Effector memory CD4-positive, alpha-beta T cell (primary cell): ENCODE measurements at places on chromosomes 12 and 14.

- no peaks in the 10 kb centered on the region for H3K27me3 ChIP-seq
- no peak for DNase-seq
- no peaks in the 10 kb centered on the region for H3K36me3 ChIP-seq
- no peak overlapping the region for H3K4me3 ChIP-seq
- no peak overlapping the region for H3K27ac ChIP-seq
These were observed 166.7 kb upstream of the E2F7 start for GRCh38 chr12:77232045-77232444.

DNA sequence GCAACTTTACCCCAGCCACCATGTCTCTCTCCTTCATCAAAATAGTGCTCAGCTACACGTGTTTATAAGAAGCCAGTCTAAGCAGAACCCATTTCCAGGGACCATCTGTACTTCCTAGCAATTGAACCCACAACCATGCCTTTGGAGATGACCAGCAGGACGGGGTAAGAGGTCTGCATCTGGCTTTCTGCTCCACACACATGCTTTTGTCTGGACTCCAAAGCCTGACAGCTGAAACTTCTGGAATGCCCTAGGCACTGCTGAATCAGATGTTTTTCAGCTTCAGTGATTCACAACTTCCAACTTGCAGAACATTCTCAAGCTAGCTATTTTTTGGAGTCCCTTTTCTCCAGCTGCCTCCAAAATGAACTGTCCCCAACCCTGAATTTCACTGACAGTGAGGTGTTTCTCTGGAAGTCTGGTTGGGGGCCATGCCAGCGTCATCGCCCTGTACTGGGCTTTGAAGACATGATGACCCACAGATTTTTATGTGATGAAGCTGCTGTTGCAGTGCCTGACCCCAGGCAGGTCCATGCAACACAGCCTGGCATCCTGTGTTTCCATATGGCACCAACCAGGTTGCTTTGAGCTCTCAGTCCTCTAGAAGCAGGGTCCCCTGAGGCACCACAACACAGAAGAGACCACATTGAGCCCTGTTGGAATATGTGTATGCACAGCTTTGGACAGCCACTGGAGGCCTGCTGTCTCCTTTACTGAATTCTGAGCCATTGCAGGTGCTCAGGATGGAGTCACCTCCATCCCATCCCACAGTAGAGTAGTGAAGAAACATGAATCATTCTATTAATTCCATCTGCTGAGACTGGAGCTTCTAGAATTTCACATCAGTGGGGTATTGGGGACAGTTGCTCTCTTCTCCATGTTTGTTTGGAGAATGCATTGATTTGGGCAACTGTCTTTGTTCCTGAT lies 80.2 kb downstream of the NUAK1 start:
- H3K27me3 ChIP-seq: no peaks in the 10 kb centered on the region
- H3K4me3 ChIP-seq: no peak overlapping the region
- DNase-seq: no peak
- no peaks in the 10 kb centered on the region for H3K36me3 ChIP-seq
- H3K4me1 ChIP-seq: no peaks in the 10 kb centered on the region

DNA sequence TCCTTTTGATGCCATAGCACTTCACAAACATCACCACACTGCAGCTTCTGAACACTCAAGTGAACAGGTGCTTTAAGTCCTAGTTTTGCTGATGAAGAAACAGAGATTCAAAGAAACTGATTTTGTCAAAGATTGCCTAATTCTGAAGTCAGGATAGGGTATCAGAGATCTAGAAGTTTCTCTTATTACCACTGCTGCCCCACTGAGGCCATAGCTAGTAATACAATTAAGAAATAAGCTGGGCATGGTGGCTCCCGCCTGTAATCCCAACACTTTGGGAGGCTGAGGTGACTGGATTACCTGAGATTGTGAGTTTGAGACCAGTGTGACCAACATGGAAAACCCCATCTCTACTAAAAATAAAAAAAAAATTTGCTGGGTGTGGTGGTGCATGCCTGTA lies 458.3 kb upstream of the SEL1L start:
- no peaks in the 10 kb centered on the region for H3K36me3 ChIP-seq
- H3K4me3 ChIP-seq: no peak overlapping the region
- H3K27ac ChIP-seq: no peak overlapping the region
- no peaks in the 10 kb centered on the region for H3K4me1 ChIP-seq
- no peaks in the 10 kb centered on the region for H3K27me3 ChIP-seq

- H3K4me1 ChIP-seq: peaks cover 20% of the 10 kb centered on the region
- no peak for DNase-seq
- no peaks in the 10 kb centered on the region for H3K27me3 ChIP-seq
- no peaks in the 10 kb centered on the region for H3K36me3 ChIP-seq
These were observed 18.9 kb upstream of the CD27 start for GRCh38 chr12:6425590-6426531.

- no peaks in the 10 kb centered on the region for H3K4me1 ChIP-seq
- H3K27me3 ChIP-seq: no peaks in the 10 kb centered on the region
- no peak overlapping the region for H3K4me3 ChIP-seq
- H3K27ac ChIP-seq: no peak overlapping the region
- H3K36me3 ChIP-seq: peaks cover 19% of the 10 kb centered on the region
- no peak for DNase-seq
These were observed 57.3 kb downstream of the FNTB start for GRCh38 chr14:65043893-65044595.

- no peaks in the 10 kb centered on the region for H3K4me1 ChIP-seq
- no peak overlapping the region for H3K27ac ChIP-seq
- no peaks in the 10 kb centered on the region for H3K27me3 ChIP-seq
- H3K36me3 ChIP-seq: no peaks in the 10 kb centered on the region
These were observed 364.9 kb downstream of the RPS29 start for GRCh38 chr14:49221316-49221715.

GRCh38 chr14:86038387-86039042 lies 508.6 kb downstream of the FLRT2 start:
- H3K4me3 ChIP-seq: no peak overlapping the region
- no peak for DNase-seq
- H3K27ac ChIP-seq: no peak overlapping the region
- H3K36me3 ChIP-seq: no peaks in the 10 kb centered on the region
- no peaks in the 10 kb centered on the region for H3K27me3 ChIP-seq

GRCh38 chr14:93778856-93779629 lies 9.2 kb downstream of the PRIMA1 start:
- DNase-seq: no peak
- H3K27me3 ChIP-seq: no peaks in the 10 kb centered on the region
- H3K27ac ChIP-seq: no peak overlapping the region
- H3K4me1 ChIP-seq: no peaks in the 10 kb centered on the region
- H3K36me3 ChIP-seq: no peaks in the 10 kb centered on the region
- H3K4me3 ChIP-seq: no peak overlapping the region

- H3K36me3 ChIP-seq: no peaks in the 10 kb centered on the region
- no peaks in the 10 kb centered on the region for H3K4me1 ChIP-seq
- no peak overlapping the region for H3K27ac ChIP-seq
These were observed 72.7 kb upstream of the ZFP36L1 start for GRCh38 chr14:68865542-68865941.
